OCI-M1 (cell line): ENCODE measurements at places on chromosomes 7 and 10.

DNA sequence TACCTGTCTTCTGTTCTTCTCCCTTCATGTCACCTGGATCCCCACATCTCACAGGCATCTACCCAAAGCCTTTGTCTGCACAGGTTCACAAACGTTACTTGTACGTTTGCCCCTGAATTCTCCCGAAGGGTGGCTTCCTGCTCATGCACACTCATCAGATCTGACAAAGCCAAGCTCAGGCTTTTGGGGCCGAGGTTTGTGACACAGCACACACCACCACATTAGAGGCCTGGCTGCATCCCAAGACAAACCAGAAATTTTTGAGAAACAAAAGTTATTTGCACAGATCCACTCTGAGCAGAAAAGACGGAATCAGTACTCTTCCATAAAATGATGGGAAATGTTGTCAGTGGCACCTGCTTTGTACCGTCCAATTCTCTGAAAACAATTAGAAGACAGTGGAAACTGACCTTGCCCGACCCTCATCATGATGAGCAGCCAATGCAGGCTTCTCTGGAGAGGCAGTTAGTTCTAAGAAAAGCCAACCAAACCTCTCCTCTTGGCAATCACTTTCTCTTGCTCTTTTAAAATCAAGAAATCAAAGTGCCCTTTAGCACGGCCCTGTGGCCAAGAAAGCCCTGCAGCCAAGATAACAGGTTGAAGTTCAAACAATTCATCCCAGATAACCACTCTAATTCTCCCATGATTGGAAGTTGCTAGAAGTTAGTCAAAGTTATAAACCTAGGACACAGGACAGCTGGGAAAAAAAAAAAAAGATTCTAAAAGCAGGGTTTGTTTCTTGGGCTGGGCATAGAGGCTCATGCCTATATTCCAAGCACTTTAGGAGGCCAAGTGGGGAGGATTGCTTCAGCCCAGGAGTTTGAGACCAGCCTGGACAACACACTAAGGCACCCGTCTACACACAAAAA lies 13.6 kb upstream of the SVIL start:
- peak; percentile 24 for DNase-seq

DNA sequence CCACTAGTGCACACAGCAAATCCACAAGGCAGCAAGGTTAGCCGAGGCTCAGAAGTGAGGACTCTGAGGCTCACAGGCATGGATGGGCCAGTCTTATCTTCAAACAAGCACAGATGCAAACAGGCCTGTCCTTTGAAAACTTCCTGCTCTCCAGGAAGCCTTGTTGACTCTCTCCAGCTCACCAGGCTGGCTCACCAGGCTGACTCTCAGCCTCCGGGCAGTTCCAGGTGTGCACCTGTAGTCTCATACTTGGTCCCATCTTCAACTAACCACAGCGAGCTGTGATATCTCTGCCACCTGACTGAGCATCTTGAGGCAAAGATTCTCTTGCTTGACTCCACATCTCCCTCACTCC lies 173.9 kb upstream of the ZMIZ1 start:
- no peak for DNase-seq

DNA sequence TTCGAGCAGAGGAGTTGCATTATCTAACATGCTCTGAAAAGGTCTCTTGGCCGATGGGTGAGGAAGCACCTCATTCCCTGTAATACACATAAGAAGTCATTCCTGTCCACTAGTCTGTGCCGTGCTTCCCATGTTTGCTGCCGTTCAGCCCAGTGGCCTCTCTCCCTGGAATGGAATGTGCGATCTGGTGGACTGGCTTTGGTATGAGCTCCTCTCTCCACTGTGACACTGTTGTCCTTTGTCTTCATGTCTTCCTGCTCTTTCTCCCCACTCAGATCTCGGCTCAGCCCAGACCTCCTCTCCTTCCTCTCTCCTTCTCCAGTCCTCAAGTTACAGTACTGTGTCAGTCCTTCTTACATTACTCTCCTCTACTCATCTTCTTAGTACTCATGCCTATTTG lies 192.8 kb upstream of the KLF6 start:
- DNase-seq: no peak

DNA sequence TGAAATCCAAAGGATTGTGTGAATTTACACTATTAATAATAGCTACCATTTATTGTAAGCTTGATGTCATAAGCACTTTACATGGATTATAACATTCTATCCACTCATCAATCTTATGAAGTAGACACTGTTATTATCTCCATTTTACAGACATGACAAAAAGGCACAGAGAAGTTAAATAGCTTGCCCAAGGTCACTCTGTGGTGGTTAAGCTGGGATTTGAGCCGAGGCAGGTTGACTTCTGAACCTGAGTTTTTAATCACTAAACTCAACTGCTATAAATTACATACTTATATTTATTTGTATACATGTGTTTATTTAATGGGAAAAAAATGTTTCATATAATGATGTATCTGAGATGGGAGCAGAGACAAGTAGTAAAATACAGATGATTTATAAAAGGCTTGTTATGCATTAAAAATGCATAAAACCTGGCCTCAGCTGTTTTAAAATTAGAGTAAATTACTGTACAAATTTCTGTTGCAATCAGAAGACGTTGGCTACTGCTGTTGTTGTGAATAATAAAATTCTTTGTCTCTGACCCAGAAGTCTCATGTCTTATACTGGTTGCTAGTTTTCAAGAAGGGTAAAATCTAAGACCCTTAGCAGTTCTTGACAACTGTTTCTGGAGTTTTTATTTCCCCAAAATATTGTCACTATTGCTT lies 61.1 kb upstream of the CALD1 start:
- no peak for DNase-seq

DNA sequence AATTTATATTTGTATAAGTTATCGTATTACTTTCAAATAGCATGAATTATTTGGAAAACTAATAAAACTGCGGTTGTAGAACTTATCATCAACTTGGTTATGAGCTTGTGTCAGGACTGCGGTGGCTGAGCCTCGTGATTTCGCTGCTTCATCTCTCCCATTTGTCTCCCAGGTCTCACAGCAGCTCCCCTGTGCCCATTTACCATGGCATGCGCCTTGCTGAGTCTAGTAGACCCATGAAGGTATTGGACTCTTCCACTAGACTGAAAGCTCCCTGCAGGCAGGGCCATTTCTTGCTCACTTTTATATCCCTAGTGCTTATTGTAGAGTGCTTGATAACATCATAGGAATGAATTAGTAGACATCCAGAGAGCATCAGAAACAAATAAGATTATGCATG lies 53.9 kb downstream of the CPXM2 start:
- no peak for DNase-seq

- DNase-seq: no peak
Observed at GRCh38 chr7:45582136-45582749, 8.1 kb downstream of the ADCY1 start.

- DNase-seq: no peak
Observed at GRCh38 chr7:36633377-36633776, 90.9 kb downstream of the AOAH start.

GRCh38 chr10:78768041-78768835 lies 300.5 kb upstream of the ZMIZ1 start:
- DNase-seq: no peak

GRCh38 chr10:100996678-100997359 lies 2.8 kb upstream of the LZTS2 start:
- peak; percentile 75 for DNase-seq

DNA sequence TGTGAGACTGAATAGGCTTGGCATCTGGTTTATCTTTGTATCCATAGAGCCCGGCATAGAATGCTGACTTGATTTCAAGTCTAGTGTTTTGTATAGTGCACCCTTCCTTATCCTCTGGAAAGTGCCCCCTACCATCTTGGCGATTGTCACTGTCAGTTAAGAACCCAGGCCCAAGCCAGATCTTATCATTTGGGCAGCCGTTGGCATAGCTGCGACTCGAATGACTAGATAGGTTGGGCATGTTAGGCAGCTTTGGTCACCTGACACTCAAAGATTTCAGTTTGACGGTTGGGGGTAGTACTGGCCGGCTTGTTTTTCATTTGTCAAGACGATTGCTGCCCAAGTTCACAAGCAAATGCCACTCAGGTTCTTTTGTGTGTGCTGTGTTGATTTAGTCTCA lies 6.6 kb downstream of the NIPSNAP2 start:
- peak; percentile 58 for DNase-seq
